ENCODE measurements at places on chromosomes 11 and 22.

DNA sequence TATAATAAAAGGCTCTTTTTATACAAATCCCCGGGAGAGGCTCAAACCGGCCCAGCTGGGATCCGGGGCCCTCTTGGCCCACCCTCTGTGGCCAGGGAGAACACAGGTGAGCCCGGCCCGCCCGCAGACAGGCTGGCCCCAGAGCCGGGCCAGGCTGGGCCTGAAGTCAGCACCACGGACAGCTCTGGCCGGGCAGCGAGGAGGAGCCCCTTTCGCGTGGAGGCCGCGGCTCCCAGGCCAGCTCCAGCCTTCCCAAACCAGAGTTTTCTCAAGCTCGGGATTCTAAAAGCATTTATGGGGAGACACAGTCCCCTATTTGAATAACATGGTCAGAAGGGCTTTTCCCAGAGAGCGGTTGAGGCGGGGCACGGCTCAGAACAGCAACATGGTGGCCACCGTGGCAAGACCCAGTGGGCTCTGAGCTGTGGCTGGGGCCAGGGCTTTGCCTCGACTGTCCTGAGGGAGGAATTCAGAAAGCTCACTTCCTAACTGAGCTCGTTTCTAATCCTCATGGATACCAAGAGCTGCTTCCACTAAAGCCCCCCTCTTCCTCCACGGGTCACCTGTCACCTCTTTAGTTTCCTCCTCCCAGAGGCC lies 115.4 kb downstream of the BRD1 start:
- no peak for DNase-seq

- no peak for DNase-seq
These were observed 26.8 kb downstream of the POU2AF1 start for GRCh38 chr11:111352231-111352746.

GRCh38 chr11:109247071-109247470 lies 174.9 kb upstream of the C11orf87 start:
- DNase-seq, result peak; percentile 37

- no peak for DNase-seq
These were observed 160.7 kb downstream of the BUD13 start for GRCh38 chr11:116611998-116612620.

- no peak for DNase-seq
These were observed 315.2 kb downstream of the BLID start for GRCh38 chr11:121800731-121801393.

- peak; percentile 31 for DNase-seq
These were observed 612 bp downstream of the XBP1 start for GRCh38 chr22:28799606-28800307.
